ENCODE measurements at places on chromosomes 4 and X. TPM values are rescaled to one million over a fixed set of nuclear protein-coding genes. Genes with fewer than 3 reads are reported as not detected.

PIR gene
- 53.2 TPM for total RNA-seq

TEX13C gene
- not detected for total RNA-seq

SSX3 gene
- total RNA-seq = not detected

RAPGEF2 gene
- 24.6 TPM for total RNA-seq

CXCL10 gene
- total RNA-seq = 3.6 TPM

GUCY1B1 gene
- total RNA-seq = 0.39 TPM

HTR2C gene
- total RNA-seq = not detected

ZNF157 gene
- not detected for total RNA-seq

CXorf49 gene
- not detected for total RNA-seq

CNKSR2 gene
- total RNA-seq = not detected

CXorf51A gene
- not detected for total RNA-seq

FGFBP2 gene
- total RNA-seq = not detected

DTHD1 gene
- not detected for total RNA-seq

TXK gene
- 1.4 TPM for total RNA-seq

PGAM4 gene
- total RNA-seq = not detected

GABRA4 gene
- total RNA-seq = not detected

UGT2B10 gene
- total RNA-seq = not detected

LANCL3 gene
- 3.5 TPM for total RNA-seq

VCX gene
- total RNA-seq = not detected

CXCL8 gene
- total RNA-seq = 254 TPM

FGB gene
- not detected for total RNA-seq

KDR gene
- total RNA-seq = 183 TPM

MAGEC2 gene
- not detected for total RNA-seq

NPY5R gene
- total RNA-seq = not detected

TRMT44 gene
- total RNA-seq = 9.0 TPM

STK32B gene
- 15.4 TPM for total RNA-seq

VCX2 gene
- not detected for total RNA-seq

ANXA10 gene
- not detected for total RNA-seq

NR3C2 gene
- total RNA-seq = 15.1 TPM

NSUN7 gene
- total RNA-seq = 0.87 TPM

RAI2 gene
- total RNA-seq = 2.7 TPM

TMEM255A gene
- total RNA-seq = not detected

TMSB15C gene
- 1.3 TPM for total RNA-seq

HSFX1 gene
- 0.07 TPM for total RNA-seq

All from mammary microvascular endothelial cell (primary cell).